ENCODE measurements at places on chromosomes 12 and 14.

GRCh38 chr12:119301379-119301778 is 33.1 kb upstream of the CCDC60 start:
- no peak for DNase-seq

DNA sequence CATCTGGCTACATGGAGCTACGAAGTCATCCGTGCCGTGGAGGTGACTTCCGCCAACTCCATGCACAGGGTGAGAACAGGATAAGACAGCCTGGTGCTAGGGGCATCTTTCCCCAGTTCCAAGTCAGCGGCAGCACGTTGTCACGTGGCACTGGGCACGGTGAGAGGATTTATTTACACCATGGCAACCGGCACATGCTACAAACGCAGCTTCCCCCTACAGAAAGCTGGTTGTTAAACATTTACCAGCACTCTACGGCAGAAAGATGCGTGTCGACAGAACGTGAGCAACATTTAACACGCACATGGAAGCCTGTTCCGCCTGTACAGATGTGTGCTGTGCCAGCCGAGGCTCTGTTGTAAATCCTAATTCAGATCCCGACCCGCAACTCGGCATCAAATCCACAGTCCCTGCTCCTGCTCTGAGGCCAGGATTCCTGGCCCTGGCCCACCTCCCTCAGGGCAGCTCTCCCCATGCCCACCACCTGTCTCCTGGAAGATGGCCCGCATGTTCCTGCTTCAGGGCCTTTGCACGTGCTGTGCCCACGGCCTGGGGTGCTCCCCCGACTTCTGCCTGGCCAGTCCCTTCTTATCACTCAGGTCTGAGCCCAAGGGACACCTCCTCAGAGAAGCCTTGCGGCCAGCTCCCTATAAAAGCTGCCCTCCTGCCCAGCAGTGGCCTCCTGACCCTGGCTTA is 114.1 kb downstream of the RFLNA start:
- DNase-seq, result no peak

GRCh38 chr14:105203057-105203531 is 22.0 kb upstream of the NUDT14 start:
- peak; percentile 90 for DNase-seq

GRCh38 chr14:59354666-59355065 is 110.5 kb downstream of the GPR135 start:
- DNase-seq, result no peak

DNA sequence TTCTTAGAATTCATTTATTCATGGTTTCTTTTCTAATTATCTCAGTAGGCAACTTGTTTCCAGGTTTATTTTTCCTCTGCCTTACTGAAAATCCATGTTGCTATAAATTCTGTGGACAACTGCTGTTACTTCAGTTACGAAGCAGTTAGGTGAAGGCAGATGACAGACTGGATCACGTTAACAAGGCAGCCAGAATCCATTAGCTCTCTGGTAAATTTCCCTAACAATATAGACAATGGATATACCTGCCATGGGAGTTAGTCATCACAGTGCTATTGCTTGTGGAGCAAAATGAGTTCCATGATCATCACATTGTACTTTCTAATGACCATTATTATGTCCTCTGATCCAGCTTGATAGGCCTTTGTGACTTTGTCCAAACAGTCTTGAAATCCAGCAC is 291.5 kb downstream of the NELL2 start:
- DNase-seq, result peak; percentile 27

GRCh38 chr14:105660816-105661531 is 134.6 kb downstream of the TMEM121 start:
- no peak for DNase-seq
